Dorsolateral prefrontal cortex (tissue), 122 donors: ENCODE measurements at places on chromosomes 11 and 22. TPM values are rescaled to one million over a fixed set of nuclear protein-coding genes. Genes with fewer than 3 reads are reported as not detected.

GRCh38 chr22:37427135-37427710 lies at the start of gene ELFN2:
TSS of gene ELFN2 (minus strand) at chr22:37427479. CDS start at chr22:37375534, 51,945 bp downstream.
- DNase-seq: no peak

GRCh38 chr11:92125321-92125720 lies 99.3 kb upstream of the FAT3 start:
- no peak for DNase-seq

DNA sequence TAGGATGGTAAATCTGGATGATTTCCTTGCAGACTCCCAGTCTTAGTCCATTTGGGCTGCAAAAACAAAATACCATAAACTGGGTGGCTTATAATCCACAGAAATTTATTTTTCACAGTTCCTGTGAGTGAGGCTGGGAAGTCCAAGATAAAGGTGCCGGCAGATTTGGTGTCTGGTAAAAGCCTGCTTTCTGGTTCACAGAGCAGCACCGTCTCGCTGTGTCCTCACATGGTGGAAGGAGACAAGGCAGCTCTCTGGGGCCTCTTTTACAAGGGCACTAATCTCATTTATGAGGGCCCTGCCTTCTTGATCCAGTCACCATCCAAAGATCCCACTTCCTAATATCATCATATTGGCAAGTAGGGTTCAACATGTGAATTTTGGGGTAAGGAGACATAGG lies 8.9 kb downstream of the USP47 start:
- no peak for DNase-seq

DNA sequence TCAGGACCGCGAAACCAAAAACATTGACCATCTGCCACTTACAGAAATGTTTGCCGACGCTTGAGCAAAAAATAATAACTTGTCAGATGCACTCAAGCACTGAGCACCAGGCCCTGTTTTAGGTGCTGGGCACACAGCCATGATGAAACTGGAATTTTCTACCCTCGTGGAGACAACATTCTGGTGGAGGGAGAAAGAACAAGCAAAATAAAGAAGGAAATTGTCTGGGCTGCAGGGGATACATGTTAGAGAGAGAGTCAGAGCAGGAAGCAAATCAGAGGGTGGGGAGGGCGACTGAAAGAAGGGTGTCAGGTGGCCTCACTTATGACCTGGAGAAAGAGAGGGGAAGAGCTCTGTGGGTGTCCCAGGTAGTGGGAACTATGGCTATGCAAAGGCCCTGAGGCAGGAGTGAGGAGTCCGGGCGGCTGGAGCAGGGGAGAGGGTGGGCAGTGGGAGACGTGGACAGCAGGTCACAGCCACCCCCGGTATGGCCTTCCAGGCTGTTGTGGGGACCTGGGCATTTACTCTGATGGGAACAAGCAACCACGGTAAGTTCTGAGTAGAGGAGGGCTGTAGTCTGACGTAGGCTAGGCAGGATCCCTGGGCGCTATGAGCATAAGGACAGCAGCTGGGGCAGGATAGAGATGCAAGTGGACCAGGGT lies 78.8 kb downstream of the MYEOV start:
- DNase-seq: peak; percentile 27

DNA sequence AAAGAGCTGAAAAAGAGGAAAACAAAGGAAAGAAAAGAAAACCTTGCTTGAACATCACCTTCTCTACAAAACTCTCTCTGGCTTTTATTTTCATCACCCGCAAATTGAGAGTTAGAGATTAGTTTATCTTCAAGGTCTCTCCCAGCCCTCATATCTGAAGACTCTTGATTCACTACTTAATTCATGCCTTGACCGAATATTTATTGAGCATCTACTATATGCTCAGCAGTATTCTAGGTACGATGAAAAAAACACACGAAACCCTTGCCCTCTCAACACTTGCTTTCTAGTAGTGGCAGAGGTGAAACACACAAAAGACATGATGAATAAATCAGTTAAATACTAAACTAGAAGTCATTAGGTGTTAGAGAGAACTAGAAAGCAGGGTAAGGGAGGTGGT lies 150.6 kb upstream of the CADM1 start:
- no peak for DNase-seq

DNA sequence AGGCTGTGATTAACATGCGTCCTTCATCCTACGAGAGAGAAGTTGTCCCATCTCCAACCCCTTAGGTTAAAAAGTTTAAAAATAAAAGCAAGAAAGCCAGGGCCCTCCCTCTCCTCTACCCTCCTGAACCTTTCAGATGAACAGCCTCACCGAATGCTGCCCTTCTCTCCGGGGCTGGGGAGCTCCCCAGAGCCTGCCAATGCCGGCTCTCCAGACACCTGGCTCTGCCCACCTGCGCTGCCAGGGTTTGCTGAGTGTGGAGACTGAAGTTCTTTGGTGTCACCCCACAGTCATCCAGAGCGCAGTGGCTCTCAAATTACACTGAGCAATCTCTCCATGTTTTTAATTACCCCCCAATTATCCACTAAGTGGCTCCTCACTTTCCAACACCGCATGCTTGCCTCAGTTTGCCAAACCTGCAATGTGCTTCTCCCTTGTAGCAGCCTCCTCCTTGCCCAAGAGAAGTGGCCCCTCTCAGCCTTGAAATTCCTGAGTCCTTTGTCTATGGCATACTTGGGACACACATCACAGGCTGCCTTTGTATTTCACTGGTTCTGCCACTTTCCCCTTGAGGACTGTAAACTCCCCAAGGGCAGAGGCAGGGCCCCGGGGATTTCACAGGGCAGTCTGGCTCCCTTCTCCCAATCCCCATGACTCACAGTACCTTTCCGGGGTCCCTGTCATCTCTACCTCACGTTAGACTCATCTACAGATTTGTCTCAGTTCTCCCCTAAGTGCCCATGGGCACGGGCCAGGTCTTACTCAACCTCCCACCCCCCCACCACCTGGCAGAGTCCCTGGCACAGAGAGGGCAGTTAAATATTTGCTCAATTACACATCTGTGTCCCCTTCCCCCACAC lies 2.0 kb downstream of the MYH9 start:
- peak; percentile 51 for DNase-seq

- DNase-seq: no peak
Measured at GRCh38 chr11:121773076-121773475, 320.3 kb upstream of the SORL1-AS1 start.

FADS3 gene
- total RNA-seq: 90.6 TPM

SEC14L2 gene
- 56.9 TPM for total RNA-seq

C1QTNF5 gene
- 11.8 TPM for total RNA-seq

C2CD2L gene
- total RNA-seq: 59.9 TPM
